ENCODE measurements at places on chromosomes 11 and 22. TPM values are rescaled to one million over a fixed set of nuclear protein-coding genes. Genes with fewer than 3 reads are reported as not detected.

DNA sequence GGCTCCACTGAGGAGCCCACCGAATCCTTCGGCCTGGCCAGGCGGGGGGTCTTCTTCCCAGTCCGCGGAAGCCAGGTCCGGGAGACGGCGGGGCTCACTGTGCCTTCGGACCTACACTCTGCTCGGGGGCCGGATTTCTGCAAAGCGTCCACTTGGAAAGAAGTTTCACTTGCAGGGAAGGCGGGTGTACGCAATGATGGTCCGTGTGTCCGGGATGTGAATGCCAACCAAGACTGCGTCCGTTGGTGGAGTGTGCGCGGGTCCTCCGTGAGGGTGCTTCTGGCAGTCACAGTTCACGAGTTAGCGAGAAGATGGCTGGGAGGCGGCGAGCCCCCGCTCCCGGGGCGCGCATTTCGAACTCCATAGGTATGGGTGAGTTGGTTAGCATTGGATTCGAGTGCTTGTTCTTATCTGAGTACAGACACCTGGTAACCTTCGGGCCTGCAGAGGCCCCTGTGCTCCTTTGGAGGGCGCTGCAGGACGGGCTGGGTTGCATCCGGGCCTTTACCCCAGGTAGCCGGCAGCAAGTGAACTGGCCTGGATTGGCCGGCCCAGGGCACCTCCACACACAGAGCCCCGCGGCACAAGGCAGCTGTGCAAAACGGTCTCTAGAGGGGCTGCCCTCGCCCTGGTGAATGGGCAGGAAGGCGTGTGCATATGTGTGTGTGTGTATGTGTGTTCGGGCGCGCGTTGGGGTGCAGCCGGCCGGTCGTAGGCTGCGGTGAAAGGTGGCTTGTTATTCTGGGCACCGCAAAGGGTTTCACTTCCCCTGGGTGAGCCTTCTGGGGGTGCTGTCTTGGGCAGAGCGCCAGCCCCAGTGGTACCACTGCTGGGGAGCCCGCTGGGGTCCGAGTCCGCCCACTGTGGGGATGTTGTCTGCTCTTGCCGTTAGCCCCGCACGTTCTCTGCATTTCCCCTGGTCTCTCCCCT is 13.3 kb upstream of the CYP2R1 start:
- peak overlapping the region; percentile 85 for H3K27ac ChIP-seq
- H3K4me1 ChIP-seq, result no peaks in the 10 kb centered on the region
- peak; percentile 77 for DNase-seq
- H3K36me3 ChIP-seq, result no peaks in the 10 kb centered on the region
- no peaks in the 10 kb centered on the region for H3K27me3 ChIP-seq
- peak overlapping the region; percentile 60 for H3K4me3 ChIP-seq

The OR8A1 gene
- 0.02 TPM for polyA plus RNA-seq

The CD248 gene
- 2.5 TPM for polyA plus RNA-seq

DNA sequence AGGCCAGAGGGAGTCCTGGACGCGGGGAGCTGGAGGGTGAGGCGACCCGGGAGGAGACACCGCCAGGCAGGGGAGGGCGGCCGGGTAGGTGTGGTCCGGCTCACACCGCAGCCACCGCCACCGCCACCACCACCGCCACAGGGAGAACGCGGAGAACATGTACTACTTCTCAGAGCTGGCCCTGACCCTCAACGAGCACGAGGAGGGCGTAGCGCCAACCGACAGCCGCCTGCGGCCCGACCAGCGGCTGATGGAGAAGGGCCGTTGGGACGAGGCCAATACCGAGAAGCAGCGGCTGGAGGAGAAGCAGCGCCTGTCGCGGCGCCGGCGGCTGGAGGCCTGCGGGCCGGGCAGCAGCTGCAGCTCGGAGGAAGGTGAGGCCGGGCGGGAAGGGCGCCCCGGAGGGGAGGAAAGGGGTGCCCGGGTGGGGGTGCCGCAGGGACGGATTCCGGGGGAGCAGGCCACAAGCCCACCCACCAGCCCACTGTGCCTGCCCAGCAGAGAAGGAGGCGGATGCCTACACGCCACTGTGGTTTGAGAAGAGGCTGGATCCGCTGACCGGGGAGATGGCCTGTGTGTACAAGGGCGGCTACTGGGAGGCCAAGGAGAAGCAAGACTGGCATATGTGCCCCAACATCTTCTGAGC is 62.8 kb downstream of the MORC2 start:
- no peaks in the 10 kb centered on the region for H3K4me1 ChIP-seq
- no peak overlapping the region for H3K4me3 ChIP-seq
- H3K27ac ChIP-seq, result no peak overlapping the region
- no peaks in the 10 kb centered on the region for H3K27me3 ChIP-seq
- DNase-seq, result no peak
- peaks cover 3% of the 10 kb centered on the region for H3K36me3 ChIP-seq

DNA sequence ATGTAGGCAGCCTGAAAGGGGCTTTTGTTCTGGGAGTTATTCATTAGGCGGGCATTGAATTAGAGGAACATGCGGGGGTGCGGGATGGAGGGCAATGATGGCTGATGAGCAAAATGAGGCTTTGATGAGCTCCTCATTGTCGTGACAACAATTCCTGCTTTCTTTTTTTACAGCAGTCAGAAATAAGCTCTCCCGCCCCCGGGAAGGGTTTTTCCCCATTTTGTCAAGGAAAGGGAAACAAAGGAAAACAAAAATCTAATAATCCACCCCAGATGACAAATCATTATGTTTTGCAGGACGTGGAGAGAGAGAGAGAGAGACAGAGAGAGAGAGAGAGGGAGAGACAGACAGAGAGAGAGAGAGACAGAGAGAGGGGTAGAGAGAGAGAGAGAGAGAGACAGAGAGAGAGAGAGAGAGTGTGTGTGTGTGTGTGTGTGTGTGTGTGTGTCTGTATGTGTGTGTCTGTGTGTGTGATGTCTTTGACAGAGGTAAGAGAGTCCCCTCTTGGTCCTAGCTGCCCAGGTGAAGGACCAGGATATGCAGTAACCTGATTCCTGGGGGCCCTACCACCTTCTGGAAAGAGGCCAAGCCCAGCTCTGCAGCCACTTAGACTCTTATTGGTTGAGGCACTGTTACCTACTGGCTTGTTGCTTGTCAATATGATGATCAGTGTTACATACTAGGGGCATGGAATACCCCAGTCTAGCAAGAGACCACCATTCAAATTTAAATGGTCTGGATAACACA is 46.7 kb upstream of the PARVA start:
- H3K27me3 ChIP-seq, result no peaks in the 10 kb centered on the region
- peaks cover 3% of the 10 kb centered on the region for H3K4me1 ChIP-seq
- no peak for DNase-seq
- H3K4me3 ChIP-seq, result no peak overlapping the region
- no peak overlapping the region for H3K27ac ChIP-seq

GRCh38 chr22:37219533-37219932 is 7.3 kb upstream of the SSTR3 start:
- no peak overlapping the region for H3K27ac ChIP-seq
- no peak for DNase-seq
- H3K4me3 ChIP-seq, result no peak overlapping the region
- no peaks in the 10 kb centered on the region for H3K4me1 ChIP-seq
- H3K27me3 ChIP-seq, result no peaks in the 10 kb centered on the region
- H3K36me3 ChIP-seq, result no peaks in the 10 kb centered on the region

GRCh38 chr11:1352696-1353382 is 36.9 kb upstream of the BRSK2 start:
- DNase-seq, result peak; percentile 7
- H3K4me1 ChIP-seq, result no peaks in the 10 kb centered on the region
- H3K27ac ChIP-seq, result no peak overlapping the region
- H3K4me3 ChIP-seq, result no peak overlapping the region

DNA sequence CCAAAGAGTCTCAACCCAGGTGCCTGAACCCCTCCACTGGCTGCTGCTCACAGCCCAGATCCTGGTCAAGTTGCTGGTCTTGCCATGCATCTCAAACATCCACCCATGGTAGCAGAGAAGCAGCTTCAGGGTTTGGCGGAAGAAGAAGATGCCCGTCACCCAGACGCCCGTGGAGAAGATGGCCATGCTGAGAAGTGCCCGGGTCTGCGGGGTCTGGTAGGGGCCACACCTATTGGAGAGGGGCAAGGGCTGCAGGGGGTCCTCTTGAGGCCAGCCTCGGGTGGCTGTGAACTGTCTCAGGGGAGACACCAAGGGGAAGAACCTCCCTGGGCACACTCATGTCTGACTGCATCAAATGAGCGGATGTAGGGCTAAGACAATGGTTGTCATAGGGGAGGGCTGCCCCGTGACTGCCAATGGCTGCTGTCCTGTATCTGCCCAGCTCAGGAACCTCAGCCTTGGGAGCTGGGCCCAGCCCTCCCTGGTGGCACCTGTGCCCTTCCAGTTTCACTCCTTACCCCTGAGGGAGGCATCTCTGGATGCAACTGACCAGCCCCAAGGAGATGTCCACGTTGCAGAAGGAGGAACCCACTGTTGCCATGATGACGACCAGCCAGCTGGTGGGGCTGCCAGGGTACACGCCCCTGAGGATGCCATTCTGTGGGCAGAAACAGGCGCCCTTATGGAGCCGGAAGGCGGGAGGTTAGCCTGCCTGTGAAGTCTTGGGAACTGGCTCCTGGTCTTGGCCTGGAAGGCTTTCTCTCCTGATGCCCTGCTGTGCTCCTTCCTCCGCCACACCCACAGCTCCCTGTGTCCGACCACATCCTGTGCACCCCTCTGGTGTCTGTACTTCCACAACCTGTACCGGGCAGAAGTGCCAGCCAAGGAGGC is 1.2 kb downstream of the CPT1B start:
- no peak overlapping the region for H3K27ac ChIP-seq
- no peak for DNase-seq
- no peak overlapping the region for H3K4me3 ChIP-seq

The OPCML gene
- polyA plus RNA-seq, result 0.26 TPM

The GGT1 gene
- 92.9 TPM for polyA plus RNA-seq

The MLC1 gene
- polyA plus RNA-seq, result 0.16 TPM

The OAF gene
- polyA plus RNA-seq, result 21.6 TPM

DNA sequence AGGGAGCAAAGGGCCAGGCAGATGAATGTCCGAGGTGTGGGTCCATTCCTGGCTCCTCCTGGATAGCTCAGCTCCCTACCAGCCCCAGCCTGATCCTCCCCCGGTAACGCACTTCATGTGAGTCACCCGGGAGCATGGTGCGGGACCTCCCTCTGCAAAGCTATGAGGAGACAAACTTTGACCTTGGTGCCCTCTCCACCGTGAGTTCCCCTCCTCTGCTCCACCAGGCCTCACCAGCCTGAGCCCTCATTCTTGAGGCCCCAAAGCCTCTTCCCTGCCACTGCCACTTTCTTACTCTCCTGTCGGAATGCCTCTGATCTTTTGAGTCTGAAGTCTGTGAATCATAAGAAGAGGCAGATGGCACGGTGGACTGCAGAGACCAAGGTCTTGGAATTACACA is 37.4 kb upstream of the CD82 start:
- H3K27me3 ChIP-seq, result no peaks in the 10 kb centered on the region
- H3K4me1 ChIP-seq, result no peaks in the 10 kb centered on the region
- no peak for DNase-seq
- no peak overlapping the region for H3K4me3 ChIP-seq
- no peaks in the 10 kb centered on the region for H3K36me3 ChIP-seq

DNA sequence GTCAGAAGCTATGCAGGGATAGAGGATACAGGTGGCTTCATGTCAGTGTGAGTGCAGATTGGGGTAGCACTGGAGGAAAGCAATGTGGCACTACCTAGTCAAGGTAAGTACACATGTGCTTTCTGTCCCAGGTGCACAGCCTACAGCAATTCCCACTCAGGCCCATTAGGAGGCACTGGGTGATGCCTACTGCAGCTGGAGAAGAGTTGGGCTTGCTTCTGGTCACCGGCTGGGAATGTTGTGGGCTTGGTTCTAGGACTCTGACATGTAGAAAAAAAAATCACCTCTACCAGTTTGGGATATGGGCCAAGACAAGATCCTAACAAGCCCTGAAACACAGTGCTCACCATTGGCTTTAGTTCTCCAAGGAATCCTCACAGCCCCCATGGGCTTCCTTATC is 69.7 kb downstream of the TENM4 start:
- no peak overlapping the region for H3K27ac ChIP-seq
- no peak overlapping the region for H3K4me3 ChIP-seq
- no peaks in the 10 kb centered on the region for H3K36me3 ChIP-seq
- H3K27me3 ChIP-seq, result no peaks in the 10 kb centered on the region
- no peak for DNase-seq

- H3K4me1 ChIP-seq, result no peaks in the 10 kb centered on the region
- no peak for DNase-seq
- no peak overlapping the region for H3K4me3 ChIP-seq
- H3K36me3 ChIP-seq, result peaks cover 62% of the 10 kb centered on the region
- no peak overlapping the region for H3K27ac ChIP-seq
Measured at GRCh38 chr11:65126624-65127274, 4.6 kb downstream of the MRPL49 start.

The SIDT2 gene
- polyA plus RNA-seq, result 47.4 TPM

- no peak for DNase-seq
- no peak overlapping the region for H3K27ac ChIP-seq
- no peaks in the 10 kb centered on the region for H3K4me1 ChIP-seq
- H3K27me3 ChIP-seq, result no peaks in the 10 kb centered on the region
Measured at GRCh38 chr22:35558031-35558430, 17.4 kb downstream of the RASD2 start.

DNA sequence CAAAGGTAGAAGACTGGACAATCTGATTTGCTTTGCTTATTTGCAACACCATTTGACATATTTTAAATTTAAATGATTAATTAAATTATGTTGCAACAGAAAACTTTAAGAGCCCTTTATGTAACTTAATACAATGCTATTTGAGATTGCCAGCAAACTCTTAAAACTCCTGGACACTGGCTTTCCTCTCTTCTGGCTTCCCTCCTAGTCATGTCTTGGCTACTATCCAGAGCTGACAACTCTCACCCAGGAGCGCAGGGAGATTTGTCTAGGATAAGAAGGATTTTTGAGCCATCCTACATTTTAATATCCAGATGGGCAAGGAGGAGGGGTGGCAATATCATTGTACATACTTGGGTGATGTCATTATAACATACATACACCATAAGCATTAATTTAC is 134.3 kb downstream of the ELP4 start:
- H3K27ac ChIP-seq, result no peak overlapping the region
- DNase-seq, result no peak
- peaks cover 2% of the 10 kb centered on the region for H3K4me1 ChIP-seq
- no peaks in the 10 kb centered on the region for H3K36me3 ChIP-seq

GRCh38 chr11:134025082-134025429 is 43.8 kb upstream of the JAM3 start:
- H3K4me1 ChIP-seq, result no peaks in the 10 kb centered on the region
- DNase-seq, result no peak
- no peaks in the 10 kb centered on the region for H3K36me3 ChIP-seq
- no peak overlapping the region for H3K27ac ChIP-seq
- H3K27me3 ChIP-seq, result no peaks in the 10 kb centered on the region

DNA sequence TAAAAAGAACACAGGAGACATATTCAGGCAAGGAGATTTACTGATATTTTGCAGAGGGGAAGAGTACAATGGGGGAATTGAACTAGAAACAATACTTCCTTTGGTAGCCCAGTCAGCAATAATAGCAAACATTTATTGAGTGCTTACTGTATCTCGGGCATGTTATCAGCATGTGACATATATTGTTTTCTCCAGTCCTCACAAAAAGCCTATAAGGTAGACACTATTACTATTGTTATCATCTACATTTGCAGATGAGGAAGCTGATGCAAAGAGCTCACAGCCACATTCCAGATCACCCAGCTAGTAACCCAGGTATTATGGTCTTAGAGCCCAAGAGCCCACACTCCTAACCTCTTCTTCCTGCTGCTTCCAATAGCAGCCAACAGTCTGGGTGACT is 27.9 kb downstream of the NAV2 start:
- H3K36me3 ChIP-seq, result no peaks in the 10 kb centered on the region
- no peaks in the 10 kb centered on the region for H3K4me1 ChIP-seq
- no peaks in the 10 kb centered on the region for H3K27me3 ChIP-seq
- DNase-seq, result no peak
- H3K4me3 ChIP-seq, result no peak overlapping the region

- no peak overlapping the region for H3K4me3 ChIP-seq
- H3K36me3 ChIP-seq, result no peaks in the 10 kb centered on the region
- H3K27ac ChIP-seq, result no peak overlapping the region
- H3K4me1 ChIP-seq, result peaks cover 8% of the 10 kb centered on the region
- H3K27me3 ChIP-seq, result no peaks in the 10 kb centered on the region
Measured at GRCh38 chr11:77442394-77443053, 31.4 kb downstream of the PAK1 start.

Data from pancreas (tissue), 10 donors.